Stimulated activated CD4-positive, alpha-beta T cell treated with anti-CD3 and anti-CD28 coated beads, Interleukin-1b, Interleukin-23, amount 100 ng/mL, for 1 hour (primary cell): ENCODE measurements at places on chromosomes 3 and 15.

- DNase-seq = no peak
Measured at GRCh38 chr15:76200641-76201105, 110.6 kb downstream of the ETFA start.

GRCh38 chr3:42572278-42572677 is 9.5 kb downstream of the SEC22C start:
- DNase-seq = no peak

- no peak for DNase-seq
Measured at GRCh38 chr3:175150812-175151401, 291.8 kb downstream of the NAALADL2 start.

- no peak for DNase-seq
Measured at GRCh38 chr3:41668379-41668778, 293.5 kb downstream of the ULK4 start.
